ENCODE measurements at places on chromosomes 16 and 17.

DNA sequence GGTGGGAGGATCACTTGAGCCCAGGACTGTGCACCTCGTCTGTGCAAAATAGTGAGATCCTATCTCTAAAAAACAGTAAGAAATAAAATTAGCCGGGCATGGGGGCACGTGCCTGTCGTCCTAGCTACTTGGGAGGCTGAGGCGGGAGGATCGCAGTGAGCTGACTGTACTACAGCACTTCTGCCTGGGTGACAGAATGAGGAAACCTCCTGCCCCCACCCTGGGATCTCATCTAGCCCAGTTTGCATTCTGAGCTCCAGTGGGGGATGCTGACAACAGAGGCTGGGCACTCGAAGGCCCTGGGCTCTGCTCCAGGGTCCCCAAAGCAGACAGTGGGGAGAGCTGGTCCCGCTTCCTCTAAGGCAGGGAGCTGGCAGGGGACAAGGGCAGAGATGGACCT lies 7.1 kb downstream of the NAGPA start:
- no peak for DNase-seq

GRCh38 chr16:67278773-67279295 lies 498 bp upstream of the PLEKHG4 start:
- DNase-seq = peak; percentile 41

- DNase-seq = no peak
Observed at GRCh38 chr17:65154770-65155589, 17.8 kb downstream of the RGS9 start.

DNA sequence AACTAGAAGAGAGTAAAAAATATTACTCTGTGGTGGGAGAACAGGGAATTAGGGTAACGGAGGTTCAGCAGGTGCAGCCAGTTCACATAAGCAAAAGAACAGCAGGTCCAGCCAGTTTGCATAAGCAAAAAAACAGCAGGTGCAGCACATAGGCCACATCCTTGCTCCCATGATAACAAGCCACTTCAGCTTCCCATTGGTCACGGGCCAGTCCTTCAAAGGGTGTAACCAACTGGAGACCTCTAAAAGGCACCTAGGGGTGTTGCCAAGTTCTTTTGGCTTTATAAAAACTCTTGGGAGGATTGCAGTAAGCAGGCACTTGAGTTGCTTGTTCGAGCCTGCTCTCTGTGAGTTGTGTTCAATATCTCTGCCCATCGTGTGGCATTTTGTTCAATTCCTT lies 488.1 kb downstream of the XYLT1 start:
- no peak for DNase-seq

DNA sequence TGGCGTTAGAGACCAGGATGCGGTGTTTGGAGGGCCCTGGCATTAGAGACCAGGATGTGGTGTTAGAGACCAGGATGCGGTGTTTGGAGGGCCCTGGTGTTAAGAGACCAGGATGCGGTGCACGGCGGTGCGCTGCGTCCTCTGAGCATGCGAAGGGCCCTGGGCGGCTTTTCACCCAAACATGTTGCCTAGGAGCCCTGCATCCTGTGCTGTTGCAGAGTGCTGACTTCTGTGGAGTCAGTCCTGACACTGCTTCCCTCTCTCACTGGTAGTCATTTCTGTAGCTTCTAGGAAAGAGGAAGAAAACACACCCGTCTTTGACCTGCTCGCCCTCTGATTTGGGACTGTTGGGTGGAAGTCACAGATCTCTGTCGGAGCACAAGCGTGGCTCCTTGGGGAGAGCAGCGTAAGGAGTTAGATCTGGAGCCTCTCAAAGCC lies 141.2 kb downstream of the LAT start:
- no peak for DNase-seq

DNA sequence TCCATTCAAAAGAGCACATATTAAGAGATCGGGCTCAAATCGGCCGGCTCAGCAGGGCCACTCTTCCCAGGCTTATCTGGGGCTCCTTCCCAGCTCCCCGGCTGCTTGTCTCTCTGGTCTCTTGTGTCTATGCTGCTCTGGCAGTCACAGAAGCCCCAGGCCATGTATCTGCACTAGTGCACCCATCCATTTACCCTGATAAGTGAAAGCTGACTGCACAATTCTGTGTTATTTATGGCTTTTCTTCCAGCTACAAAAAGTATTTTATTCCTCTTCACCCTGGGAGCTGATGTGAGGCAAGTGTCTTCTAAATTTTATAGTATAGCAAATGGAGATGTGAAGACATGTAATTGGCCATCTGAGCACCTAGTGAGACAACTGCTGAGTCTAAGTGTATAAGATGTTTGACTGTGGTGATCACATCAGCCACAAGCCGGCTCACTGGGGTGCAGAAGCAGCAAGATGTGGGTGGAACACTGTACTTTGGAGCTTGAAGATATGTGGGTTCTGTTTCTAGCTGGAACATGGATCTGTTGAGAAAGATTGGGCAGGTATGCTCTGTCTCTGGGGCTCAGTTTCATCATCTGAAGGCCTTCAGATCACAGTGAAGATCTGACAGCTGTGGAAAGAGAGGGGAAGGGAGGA lies 78.1 kb upstream of the MPHOSPH6 start:
- DNase-seq = no peak
